ENCODE measurements at places on chromosomes 6 and 20. TPM values are rescaled to one million over a fixed set of nuclear protein-coding genes. Genes with fewer than 3 reads are reported as not detected.

Gene LAMA2
- 0.30 TPM for total RNA-seq

Gene NKAPL
- not detected for total RNA-seq

Gene DCDC2
- 3.7 TPM for total RNA-seq

Gene ZNF165
- total RNA-seq = 0.93 TPM

Gene BFSP1
- 4.9 TPM for total RNA-seq

Gene RGS17
- total RNA-seq = 5.9 TPM

Gene EYS
- 0.05 TPM for total RNA-seq

Gene IRF4
- 0.32 TPM for total RNA-seq

Gene MARCKS
- 27.1 TPM for total RNA-seq

Gene CDH4
- total RNA-seq = 6.7 TPM

Gene HSPA1L
- 1.00 TPM for total RNA-seq

All from A549 treated with DMSO at 1 μM for 4 hours (cell line).